ENCODE measurements at places on chromosomes 16 and 17. TPM values are rescaled to one million over a fixed set of nuclear protein-coding genes. Genes with fewer than 3 reads are reported as not detected.

- H3K36me3 ChIP-seq = no peaks in the 10 kb centered on the region
- H3K4me3 ChIP-seq = peak overlapping the region; percentile 71
- H3K27ac ChIP-seq = no peak overlapping the region
- no peak for DNase-seq
- H3K4me1 ChIP-seq = peaks cover 13% of the 10 kb centered on the region
Measured at GRCh38 chr17:21510686-21511362, 134.7 kb downstream of the KCNJ12 start.

DNA sequence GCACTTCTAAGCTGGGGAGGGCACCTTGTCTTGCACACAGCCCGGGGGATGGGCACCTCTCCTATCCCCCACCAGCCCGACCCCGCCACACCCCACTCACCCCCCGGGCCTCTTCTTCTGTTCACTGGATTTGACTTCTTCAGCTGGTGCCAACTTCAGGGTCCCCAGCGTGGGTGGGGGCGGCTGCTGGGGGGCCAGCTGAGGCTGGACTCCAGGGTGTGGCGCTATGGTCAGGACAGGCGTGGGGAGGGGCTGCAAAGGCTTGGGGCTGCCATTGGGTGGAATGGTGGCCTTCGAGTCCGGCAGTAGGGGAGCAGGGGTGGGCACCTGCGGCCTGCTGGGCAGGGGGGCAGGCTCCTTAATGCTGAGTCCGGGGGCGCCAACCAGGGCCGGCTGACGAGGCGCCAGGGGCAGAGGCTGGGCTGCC lies 6.1 kb downstream of the MNT start:
- H3K27ac ChIP-seq = peak overlapping the region; percentile 94
- peaks cover 43% of the 10 kb centered on the region for H3K4me1 ChIP-seq
- peak overlapping the region; percentile 86 for H3K4me3 ChIP-seq

The B4GALNT2 gene
- 0.60 TPM for total RNA-seq

- H3K27me3 ChIP-seq = no peaks in the 10 kb centered on the region
- H3K36me3 ChIP-seq = no peaks in the 10 kb centered on the region
- H3K4me3 ChIP-seq = no peak overlapping the region
Measured at GRCh38 chr16:8663192-8664089, 11.0 kb upstream of the ABAT start.

DNA sequence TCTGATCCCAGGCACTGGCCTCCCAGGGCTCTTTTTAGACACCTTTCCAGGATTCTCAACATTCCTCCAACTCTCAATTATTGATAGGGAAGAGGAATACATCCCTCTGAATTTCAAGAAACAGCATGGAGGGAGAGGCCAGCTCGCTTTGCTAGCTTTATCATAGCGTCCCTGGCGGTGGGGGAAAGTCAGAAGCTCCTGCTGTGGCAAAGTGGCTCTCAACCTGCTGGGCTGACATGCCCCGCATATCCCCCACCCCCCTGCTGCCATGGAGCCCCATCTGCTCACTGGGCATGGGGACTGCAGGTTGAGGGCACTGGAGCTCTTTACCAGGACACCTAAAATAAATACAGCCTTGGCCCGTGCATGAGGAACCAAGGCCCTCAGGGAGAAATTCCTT lies 140.3 kb downstream of the SLC39A11 start:
- no peak overlapping the region for H3K4me3 ChIP-seq
- H3K36me3 ChIP-seq = no peaks in the 10 kb centered on the region
- DNase-seq = no peak
- no peaks in the 10 kb centered on the region for H3K27me3 ChIP-seq
- no peak overlapping the region for H3K27ac ChIP-seq

The MEIOC gene
- total RNA-seq = not detected

- no peak overlapping the region for H3K27ac ChIP-seq
- H3K27me3 ChIP-seq = no peaks in the 10 kb centered on the region
- H3K4me1 ChIP-seq = no peaks in the 10 kb centered on the region
- DNase-seq = no peak
- H3K4me3 ChIP-seq = no peak overlapping the region
Measured at GRCh38 chr16:92431-93339, 14.7 kb downstream of the MPG start.

The LRRC36 gene
- total RNA-seq = 0.38 TPM
